Stimulated activated naive CD8-positive, alpha-beta T cell treated with anti-CD3 and anti-CD28 coated beads, Interleukin-15, amount 100 ng/mL, for 72 hours (primary cell): ENCODE measurements at places on chromosomes 3 and 15.

DNA sequence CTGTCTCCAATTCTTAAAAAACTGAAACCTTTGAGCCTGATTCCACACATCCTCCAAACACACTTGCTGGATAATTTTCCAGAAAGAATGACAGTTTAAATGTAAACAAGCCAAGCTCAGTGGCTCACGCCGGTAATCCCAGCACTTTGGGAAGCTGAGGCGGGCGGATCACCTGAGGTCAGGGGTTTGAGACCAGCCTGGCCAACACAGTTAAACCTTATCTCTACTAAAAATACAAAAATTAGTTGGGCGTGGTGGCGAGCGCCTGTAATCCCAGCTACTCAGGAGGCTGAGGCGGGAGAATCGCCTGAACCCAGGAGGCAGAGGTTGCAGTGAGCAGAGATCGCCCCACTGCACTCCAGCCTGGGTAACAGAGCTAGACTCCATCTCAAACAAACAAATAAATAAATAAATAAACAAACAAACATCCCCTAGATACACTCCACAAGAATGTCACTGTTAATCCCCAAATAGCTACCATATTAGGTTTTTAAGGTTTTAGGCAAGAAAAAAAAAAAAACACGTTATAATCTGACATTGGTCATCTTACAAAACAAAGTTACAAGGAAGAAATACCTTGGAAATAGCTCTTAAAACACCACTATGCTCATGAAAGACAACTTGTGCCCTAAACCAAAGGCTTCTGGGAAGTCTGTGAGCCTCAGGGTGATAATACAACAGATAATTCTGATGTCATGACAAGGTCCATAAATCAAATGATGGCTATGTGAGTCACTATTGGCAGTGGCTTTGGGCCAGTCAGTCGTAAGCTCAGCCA lies 13.2 kb downstream of the TNIK start:
- no peak for DNase-seq

GRCh38 chr3:30347679-30348216 lies 258.7 kb upstream of the TGFBR2 start:
- DNase-seq = peak; percentile 59

DNA sequence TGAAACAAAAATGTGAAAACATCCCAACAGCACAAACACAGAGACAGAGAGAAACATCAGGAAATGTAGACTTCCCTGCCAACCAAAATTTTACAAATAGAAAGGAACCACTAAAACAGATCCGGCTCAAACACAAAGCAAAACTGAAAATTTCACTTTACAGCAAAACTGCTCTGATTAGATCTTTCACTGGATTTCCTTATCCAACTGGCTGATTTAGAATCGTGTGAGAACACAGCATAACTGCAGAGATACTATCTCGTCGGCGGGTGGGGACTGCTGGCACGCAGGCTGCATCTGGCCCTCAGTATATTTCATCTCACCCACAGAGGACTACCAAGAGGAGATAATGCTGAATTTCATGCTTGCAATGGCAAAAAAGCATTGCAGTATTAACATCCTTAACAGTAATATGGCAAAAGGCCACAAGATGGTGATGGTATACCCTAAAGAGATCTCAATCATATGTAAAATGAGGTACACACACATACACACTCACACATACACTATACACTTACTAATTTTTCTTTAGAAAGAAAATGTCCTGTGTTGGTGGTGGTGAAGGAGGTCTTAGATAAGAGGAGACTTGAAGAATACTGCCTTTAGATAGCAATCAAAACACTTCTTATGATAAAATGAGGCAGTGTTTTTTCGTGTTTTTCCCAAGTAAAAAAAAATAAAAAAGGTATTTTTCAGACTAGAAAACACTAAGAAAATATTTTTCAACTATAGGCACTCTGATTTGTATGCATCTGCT lies 10.6 kb upstream of the LEO1 start:
- DNase-seq = peak; percentile 56

GRCh38 chr3:155763870-155764463 lies 19.1 kb upstream of the PLCH1 start:
- DNase-seq = no peak
